ENCODE measurements at places on chromosomes 16 and 17.

GRCh38 chr16:57938484-57938883 lies 32.4 kb downstream of the CNGB1 start:
- no peak for DNase-seq
- no peak overlapping the region for H3K4me3 ChIP-seq
- H3K4me1 ChIP-seq = peaks cover 23% of the 10 kb centered on the region
- no peaks in the 10 kb centered on the region for H3K27me3 ChIP-seq

DNA sequence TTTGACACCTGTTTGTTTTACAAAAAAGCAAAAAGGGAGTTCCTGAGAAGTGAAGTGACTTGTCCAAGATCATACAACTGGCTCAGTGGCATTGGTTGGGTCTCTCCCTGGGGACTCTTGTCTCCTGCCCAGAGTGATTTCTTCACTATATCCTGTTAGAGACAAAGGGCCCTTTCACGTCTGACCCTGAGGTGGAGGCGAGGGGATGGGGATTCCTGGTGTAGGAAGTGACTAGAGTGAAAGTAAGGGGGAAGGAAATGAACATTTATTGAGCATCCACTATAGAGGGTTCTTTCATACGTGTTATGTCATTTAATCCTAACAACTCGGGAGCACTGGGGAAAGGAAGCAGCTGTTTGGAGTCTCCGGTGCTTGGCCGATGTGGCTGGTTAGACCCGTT lies 9.0 kb downstream of the ITGB3 start:
- DNase-seq = no peak
- H3K27me3 ChIP-seq = peaks cover 40% of the 10 kb centered on the region
- no peak overlapping the region for H3K27ac ChIP-seq
- peaks cover 15% of the 10 kb centered on the region for H3K4me1 ChIP-seq

GRCh38 chr16:1906055-1906845 lies 12.0 kb downstream of the HS3ST6 start:
- peaks cover 39% of the 10 kb centered on the region for H3K27me3 ChIP-seq
- H3K36me3 ChIP-seq = no peaks in the 10 kb centered on the region
- no peak overlapping the region for H3K4me3 ChIP-seq

DNA sequence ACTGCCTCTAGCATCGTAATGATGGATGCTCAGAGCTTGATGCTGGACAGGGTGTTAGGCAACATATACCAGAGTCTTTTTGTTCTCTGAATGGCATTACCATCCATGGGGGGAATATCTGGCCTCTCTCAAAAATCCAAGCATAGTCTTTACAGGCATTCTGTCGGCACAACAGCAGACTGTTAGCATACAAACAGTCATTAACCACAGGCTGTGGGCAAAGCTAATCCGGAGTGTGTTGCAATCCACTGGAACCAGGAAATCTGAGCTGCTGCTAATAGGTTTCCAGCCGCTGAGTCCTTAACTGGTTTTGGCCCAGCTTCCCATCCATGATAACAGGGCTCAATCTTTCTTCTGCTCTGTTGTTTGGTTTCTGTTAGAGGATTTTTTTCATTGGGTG lies 371.9 kb downstream of the HS3ST3B1 start:
- no peaks in the 10 kb centered on the region for H3K4me1 ChIP-seq
- DNase-seq = no peak
- no peaks in the 10 kb centered on the region for H3K27me3 ChIP-seq
- H3K4me3 ChIP-seq = no peak overlapping the region

DNA sequence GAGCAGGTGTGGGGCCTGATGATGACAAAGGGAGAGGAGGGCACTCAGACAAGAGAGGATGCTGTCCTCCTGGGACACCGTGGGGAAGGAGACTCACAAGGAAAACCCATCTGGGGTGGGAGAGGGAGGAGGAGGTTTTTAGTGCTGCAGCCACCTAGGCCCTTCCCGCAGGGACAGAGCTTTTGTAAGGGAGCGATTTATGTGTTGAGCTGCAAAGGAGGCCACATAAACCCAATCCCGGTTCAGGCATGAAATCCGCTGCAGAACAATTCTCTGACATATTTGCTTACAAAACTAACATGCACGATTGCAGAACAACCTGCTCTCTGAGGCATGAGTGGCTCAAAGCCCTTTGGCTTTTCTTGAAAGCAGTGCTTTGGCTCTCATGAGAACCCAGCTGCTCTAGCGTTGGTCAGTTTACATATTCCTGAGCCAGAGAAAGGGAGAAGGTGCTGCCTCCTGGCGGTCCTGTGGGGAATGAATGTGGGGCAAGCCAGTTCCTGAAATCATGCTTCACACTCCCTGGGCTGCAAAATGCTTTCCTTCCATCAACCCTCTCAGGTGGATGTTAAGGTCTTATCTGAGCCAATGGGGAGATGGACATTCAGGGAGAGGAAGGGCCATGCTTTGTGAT lies 122.4 kb upstream of the NLRP1 start:
- no peak overlapping the region for H3K4me3 ChIP-seq
- no peak overlapping the region for H3K27ac ChIP-seq
- H3K36me3 ChIP-seq = no peaks in the 10 kb centered on the region
- no peaks in the 10 kb centered on the region for H3K4me1 ChIP-seq

- no peak overlapping the region for H3K4me3 ChIP-seq
- DNase-seq = no peak
- no peaks in the 10 kb centered on the region for H3K36me3 ChIP-seq
Observed at GRCh38 chr16:49583911-49584310, 210.3 kb downstream of the C16orf78 start.

DNA sequence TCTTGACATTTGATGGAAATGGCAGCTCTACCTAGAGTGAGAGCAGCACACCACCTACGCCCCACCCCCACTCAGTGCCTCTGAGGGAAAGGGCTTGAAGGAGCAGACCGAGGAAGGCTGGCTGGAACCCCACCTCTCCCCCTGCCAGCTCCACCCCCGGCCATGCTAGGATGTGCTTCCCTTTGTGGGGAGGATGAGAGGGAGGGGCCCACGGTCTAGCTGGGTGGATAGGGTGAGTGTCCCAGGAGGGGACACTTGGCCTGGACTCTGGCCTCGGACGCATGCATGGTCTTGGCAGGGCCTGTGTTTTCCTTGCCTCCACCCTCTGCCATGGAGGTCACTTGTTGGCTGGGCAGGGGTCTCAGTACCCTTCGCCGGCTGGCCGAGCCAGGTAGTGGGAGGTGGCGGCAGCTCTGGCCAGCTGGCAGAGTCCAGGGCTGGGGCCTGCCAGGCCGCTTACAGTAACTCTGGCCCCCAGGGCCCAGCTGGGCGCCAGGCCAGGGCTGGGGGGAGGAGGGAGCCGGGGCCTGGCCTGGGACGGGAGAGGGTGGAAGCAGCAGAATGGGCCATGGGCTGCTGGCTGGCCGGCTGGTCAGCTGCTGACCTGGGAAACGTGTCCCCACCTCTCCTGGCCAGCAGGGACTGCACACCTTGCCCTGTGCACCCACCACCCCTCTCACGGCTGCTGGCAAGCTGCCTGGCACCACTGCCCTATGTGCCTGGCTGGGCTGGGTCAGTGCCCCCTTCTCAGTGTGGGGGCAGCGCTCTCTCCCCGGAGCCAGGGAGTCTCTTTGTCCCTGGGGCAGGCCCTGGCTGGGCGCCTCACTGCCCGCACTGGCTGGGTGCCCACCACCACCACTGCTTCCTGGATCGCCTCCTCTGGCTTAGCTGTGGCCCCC lies 23.0 kb downstream of the RARA start:
- H3K27me3 ChIP-seq = no peaks in the 10 kb centered on the region
- no peak overlapping the region for H3K27ac ChIP-seq
- peaks cover 10% of the 10 kb centered on the region for H3K36me3 ChIP-seq
- no peak for DNase-seq

- no peak overlapping the region for H3K27ac ChIP-seq
- DNase-seq = no peak
Observed at GRCh38 chr16:52460639-52461178, 86.2 kb downstream of the TOX3 start.

DNA sequence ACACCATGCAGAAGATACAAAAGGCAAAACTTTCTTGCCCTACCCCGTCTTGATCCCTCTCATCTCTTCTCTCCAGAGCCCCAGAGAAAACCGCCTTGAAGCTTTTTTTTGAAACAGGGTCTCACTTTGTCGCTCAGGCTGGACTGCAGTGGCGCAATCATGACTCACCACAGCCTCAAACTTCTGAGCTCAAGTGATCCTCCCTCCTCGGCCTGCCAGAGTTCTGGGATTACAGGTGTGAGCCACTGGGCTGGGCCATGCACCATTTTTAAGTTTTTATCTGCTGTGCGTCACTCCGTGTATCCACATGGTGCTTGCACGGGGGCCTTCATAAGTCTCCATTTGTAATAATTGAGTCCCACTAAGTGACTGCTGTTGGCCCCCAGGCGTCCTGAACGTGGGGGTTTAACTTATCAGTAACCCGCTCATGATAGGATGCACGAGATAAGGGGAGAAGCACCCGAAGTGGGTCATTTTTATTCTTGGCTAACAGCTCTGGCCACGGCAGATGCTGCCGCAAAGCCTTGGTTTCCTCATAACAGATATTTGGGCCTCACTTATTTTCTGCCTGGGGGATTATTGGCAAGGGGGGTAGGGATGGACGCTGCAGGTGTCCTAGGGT lies 8.6 kb downstream of the DNAH17 start:
- H3K4me3 ChIP-seq = no peak overlapping the region
- no peaks in the 10 kb centered on the region for H3K4me1 ChIP-seq
- no peak for DNase-seq
- H3K27me3 ChIP-seq = peaks cover 15% of the 10 kb centered on the region
- H3K27ac ChIP-seq = no peak overlapping the region
- no peaks in the 10 kb centered on the region for H3K36me3 ChIP-seq

GRCh38 chr17:63995626-63996025 lies 2.5 kb upstream of the PRR29 start:
- H3K27ac ChIP-seq = no peak overlapping the region
- no peaks in the 10 kb centered on the region for H3K36me3 ChIP-seq
- H3K4me1 ChIP-seq = peaks cover 4% of the 10 kb centered on the region
- no peak for DNase-seq
- H3K4me3 ChIP-seq = no peak overlapping the region

DNA sequence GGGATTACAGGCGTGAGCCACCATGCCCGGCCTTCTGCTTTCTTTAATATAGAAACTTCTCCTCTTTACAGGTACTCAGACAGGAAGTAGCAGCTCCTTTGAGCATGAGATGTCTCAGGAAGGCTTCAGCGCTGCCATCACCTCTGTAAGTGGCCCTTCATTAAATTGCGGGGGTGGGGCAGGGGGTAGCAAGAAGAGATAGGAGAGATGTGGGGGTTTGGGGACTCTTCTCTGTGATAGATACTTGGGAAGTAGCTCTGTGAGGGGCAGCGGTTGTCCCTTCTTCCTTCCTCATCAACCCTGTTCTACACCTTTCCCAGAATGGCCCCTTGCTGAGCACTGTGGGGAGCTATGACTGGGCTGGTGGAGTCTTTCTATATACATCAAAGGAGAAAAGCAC lies 16.8 kb downstream of the ITGAM start:
- no peaks in the 10 kb centered on the region for H3K36me3 ChIP-seq
- H3K4me1 ChIP-seq = peaks cover 23% of the 10 kb centered on the region
- H3K4me3 ChIP-seq = no peak overlapping the region
- no peak for DNase-seq

DNA sequence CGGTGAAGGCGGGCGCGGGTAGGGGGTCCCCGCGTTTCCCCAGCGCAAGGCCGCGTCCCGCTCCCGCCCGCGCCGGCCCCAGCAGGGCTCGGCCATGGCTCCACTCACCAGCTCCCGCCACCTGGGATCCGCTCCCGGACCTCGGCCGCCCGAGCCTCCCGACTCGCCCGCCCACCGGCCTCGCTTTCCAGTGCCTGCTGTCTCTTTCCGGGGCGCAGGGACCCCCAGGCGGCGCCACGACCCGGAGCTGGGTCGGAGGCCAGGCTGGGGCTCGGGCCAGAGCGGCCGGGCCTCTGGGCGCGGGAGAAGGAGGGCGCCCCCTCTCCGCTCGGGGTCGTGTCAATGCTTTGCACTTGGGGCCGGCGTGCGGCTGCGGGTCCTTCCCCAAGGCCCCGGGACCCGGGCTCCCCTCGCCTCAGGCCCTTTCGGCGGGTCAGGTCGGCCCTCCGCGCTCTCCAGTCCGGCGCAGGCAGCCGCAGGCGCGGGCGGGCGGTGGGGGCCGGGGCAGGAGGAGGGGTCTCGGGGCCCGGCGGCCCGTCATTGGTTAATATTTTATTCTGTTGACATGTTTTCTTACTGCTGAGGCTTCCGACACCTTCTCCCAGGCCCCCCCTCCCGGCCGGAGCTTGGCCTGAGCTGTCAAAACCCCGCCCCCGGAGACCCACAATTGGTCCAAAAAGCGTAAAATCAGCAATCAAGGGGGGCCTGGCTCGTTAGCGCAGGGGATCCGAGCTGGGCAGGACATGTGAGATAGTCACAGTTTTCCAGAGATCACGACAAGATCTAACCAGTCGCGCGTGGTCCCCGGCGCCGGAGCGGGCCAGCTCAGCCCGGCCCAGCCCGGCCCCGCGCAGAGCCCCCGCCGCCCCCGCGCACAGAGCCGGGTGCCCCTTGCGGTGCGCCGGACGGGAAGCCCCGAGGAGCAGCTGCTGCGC lies at the start of gene TBX2:
TBX2 (plus strand) TSS at position 713 of the 935 bp plus-strand sequence. CDS start 334 bp downstream, outside the sequence.
- peaks cover 11% of the 10 kb centered on the region for H3K4me1 ChIP-seq
- no peaks in the 10 kb centered on the region for H3K36me3 ChIP-seq
- DNase-seq = no peak
- peak within 1 kb of the TSS; percentile 49 for H3K4me3 ChIP-seq

DNA sequence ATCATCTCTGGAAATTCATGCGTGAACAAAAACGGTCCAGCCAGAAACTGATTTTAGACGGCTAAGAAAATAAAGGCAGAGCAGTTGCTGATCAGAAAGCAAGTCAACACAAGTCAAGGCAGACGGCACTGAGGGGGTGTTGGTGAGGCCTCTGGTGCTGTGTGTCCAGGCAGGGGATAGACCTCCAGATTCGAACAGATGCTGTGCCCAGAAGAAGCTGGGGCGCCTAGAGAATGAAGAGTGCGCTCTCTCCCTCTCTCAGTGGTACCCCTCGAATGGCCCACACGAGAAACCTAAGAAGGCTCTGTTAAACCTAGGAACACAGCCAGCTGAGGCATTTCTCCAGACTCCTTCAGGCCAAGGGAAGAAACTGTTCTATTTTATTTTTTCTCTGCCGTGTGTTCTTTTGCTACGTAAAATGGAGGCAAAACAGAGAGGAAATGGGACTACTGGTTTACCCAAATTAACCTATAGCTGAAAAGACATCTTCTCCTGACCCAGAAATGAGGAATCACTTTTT lies 178.3 kb downstream of the PMP22 start:
- no peak overlapping the region for H3K27ac ChIP-seq
- no peaks in the 10 kb centered on the region for H3K4me1 ChIP-seq
- no peak for DNase-seq
- no peaks in the 10 kb centered on the region for H3K27me3 ChIP-seq
- H3K36me3 ChIP-seq = no peaks in the 10 kb centered on the region
- H3K4me3 ChIP-seq = no peak overlapping the region
